ENCODE measurements at places on chromosomes 2 and 18. TPM values are rescaled to one million over a fixed set of nuclear protein-coding genes. Genes with fewer than 3 reads are reported as not detected.

Gene KCNE4
- total RNA-seq, result not detected

Gene AKAIN1
- total RNA-seq, result not detected

Gene SPAST
- total RNA-seq, result 7.4 TPM

Gene SETBP1
- total RNA-seq, result 0.25 TPM

Gene NPPC
- 0.34 TPM for total RNA-seq

Gene LDLRAD4
- total RNA-seq, result 52.7 TPM

Gene EML6
- total RNA-seq, result 0.22 TPM

Gene ANO7
- 0.25 TPM for total RNA-seq

Gene RESP18
- not detected for total RNA-seq

Gene STPG4
- total RNA-seq, result not detected

Gene DYNAP
- total RNA-seq, result not detected

Gene MAB21L4
- not detected for total RNA-seq

Gene PKDCC
- not detected for total RNA-seq

Gene OTOF
- total RNA-seq, result 0.71 TPM

Gene IL1RL1
- total RNA-seq, result not detected

Gene ABCG8
- total RNA-seq, result not detected

Gene PROKR1
- total RNA-seq, result not detected

Gene C2orf66
- total RNA-seq, result not detected

Gene TMEM163
- 0.14 TPM for total RNA-seq

Gene CFAP221
- not detected for total RNA-seq

Gene CLHC1
- 4.4 TPM for total RNA-seq

Gene REEP1
- not detected for total RNA-seq

Gene NAT8
- not detected for total RNA-seq

Gene TUBA3E
- total RNA-seq, result not detected

Gene RAX
- total RNA-seq, result not detected

Gene RFTN2
- not detected for total RNA-seq

Gene DOK6
- total RNA-seq, result not detected

Gene NMUR1
- total RNA-seq, result 0.11 TPM
